ENCODE measurements at places on chromosomes 13 and 19. TPM values are rescaled to one million over a fixed set of nuclear protein-coding genes. Genes with fewer than 3 reads are reported as not detected.

DNA sequence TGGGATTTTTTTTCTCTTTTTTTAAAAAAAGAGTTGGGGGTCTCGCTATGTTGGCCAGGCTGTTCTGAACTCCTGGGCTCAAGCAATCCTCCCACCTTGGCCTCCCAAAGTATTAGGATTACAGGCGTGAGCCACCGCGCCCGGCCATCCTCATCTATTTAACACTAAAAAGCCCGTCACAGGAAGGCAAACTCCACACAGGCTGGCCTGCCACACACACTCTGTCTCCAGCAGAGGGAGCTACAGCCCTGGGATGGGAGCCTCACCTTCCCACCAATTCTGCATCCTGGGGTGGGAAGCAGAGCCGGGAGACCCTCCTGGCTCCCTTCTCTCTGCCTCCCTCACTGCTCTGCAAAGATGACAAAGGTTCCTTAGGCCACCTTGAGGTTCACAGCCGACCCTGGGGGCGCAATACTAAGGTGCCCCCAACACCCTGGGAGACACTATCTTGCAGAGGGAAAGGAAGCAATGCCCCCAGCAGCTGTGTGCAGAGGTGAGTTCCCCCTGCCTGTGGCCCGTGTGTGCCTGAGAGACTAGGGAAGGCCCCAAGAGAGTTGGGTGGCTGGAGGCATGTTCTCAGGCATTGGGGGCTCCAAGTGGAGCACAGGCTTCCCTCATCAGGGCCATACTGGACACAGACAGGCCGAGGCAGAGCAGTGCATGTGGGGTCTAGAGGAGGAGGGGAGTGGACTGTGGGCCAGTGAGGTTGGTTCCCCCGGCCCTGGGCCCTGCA is 27.4 kb upstream of the TIMM44 start:
- no peaks in the 10 kb centered on the region for H3K27me3 ChIP-seq
- no peak overlapping the region for H3K4me3 ChIP-seq
- no peak overlapping the region for H3K27ac ChIP-seq

- no peak for DNase-seq
- H3K4me3 ChIP-seq: peak overlapping the region; percentile 80
- no peaks in the 10 kb centered on the region for H3K36me3 ChIP-seq
- H3K27me3 ChIP-seq: no peaks in the 10 kb centered on the region
Measured at GRCh38 chr13:49936968-49937273, 781 bp upstream of the SPRYD7 start.

- no peak overlapping the region for H3K27ac ChIP-seq
- no peaks in the 10 kb centered on the region for H3K4me1 ChIP-seq
- H3K36me3 ChIP-seq: no peaks in the 10 kb centered on the region
- no peaks in the 10 kb centered on the region for H3K27me3 ChIP-seq
- no peak for DNase-seq
- H3K4me3 ChIP-seq: no peak overlapping the region
Measured at GRCh38 chr13:92317066-92317465, 909.5 kb upstream of the GPC6 start.

DNA sequence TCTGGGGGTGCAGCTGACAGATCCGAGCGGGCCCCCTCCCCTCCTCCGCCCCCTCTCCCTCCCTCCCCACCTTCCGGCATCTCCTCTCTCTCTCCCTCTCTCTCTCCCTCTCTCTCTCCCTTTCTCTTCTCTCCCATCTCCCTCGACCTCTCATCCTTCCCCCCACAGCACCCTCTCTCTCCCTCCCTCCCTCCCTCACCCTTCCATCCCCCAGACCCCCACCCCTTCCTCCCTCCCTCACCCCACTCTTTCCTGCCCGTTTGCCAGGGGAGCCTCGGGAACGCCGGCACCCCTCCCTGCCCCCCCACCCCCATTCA is 666 bp downstream of the CELF5 start:
- no peak for DNase-seq
- H3K4me3 ChIP-seq: no peak overlapping the region
- no peaks in the 10 kb centered on the region for H3K36me3 ChIP-seq
- no peaks in the 10 kb centered on the region for H3K4me1 ChIP-seq
- H3K27me3 ChIP-seq: peaks cover 2% of the 10 kb centered on the region

ATP12A gene
- not detected for total RNA-seq

SCN1B gene
- 0.27 TPM for total RNA-seq

Data from GM12878 (cell line).